Urinary bladder (tissue), 4 donors: ENCODE measurements at places on chromosomes 12 and 14. TPM values are rescaled to one million over a fixed set of nuclear protein-coding genes. Genes with fewer than 3 reads are reported as not detected.

SPIC gene
- 0.42 TPM for total RNA-seq

PRH2 gene
- not detected for total RNA-seq

CPNE6 gene
- 0.58 TPM for total RNA-seq

DNA sequence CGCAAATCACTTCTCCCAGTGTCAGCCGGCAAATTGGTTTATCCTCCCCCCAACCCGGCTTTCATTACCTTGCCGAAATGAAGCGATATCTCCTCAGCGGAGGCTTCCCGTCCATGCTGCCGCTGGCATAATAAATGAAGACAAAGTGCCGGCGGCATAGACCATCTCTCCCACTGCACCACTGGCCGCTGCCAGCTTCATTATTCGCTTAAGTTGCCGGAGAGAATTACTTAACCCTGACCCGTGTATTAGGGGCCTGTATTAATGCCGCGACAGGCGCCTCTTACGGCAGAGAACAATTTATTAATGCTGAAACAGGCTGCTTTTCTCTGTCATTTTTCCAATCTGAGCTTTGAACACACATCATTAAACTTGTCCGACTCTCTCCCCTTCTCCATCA is 17.5 kb upstream of the GPATCH2L start:
- no peak for DNase-seq

GRCh38 chr12:24118668-24119067 is 169.2 kb upstream of the SOX5 start:
- no peak for DNase-seq

GRCh38 chr12:119936705-119937311 is 52.2 kb upstream of the BICDL1 start:
- no peak for DNase-seq

DNA sequence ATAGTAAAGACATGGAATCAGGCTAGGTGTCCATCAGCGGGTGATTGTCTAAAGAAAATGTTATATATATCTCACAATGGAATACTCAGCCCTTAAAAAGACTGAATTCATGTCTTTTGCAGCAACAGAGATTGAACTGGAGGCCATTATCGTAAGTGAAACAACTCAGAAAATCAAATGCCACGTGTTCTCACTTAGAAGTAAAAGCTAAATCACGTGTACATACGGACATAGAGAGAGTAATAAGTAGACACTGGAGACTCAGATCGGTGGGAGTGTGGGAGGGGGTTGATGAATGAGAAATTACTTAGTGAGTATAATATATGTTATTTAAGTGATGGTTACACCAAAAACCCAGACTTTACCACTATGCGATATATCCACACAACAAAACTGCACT is 266.3 kb upstream of the PPFIA2 start:
- no peak for DNase-seq

C14orf39 gene
- 0.63 TPM for total RNA-seq

GRCh38 chr14:67263499-67264149 is 22.4 kb downstream of the PALS1 start:
- no peak for DNase-seq

DNA sequence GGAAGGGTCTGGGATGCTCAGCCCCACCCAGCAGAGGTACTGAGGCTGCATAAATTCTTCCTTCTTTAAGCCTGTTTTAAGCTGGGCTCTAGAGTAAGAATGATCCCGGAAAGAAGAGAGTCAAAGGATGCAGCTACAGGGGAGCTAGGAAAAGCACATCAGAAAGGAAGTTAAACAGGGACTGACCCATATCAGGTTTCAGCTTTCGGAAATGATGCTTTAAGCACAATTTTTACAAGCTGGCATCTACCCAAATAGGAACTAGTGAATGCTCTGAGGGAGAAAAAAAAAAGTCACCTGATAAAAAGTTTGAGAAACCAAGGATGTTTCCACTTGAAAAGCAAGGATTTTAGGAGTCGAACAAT is 22.0 kb downstream of the TSPAN8 start:
- peak; percentile 49 for DNase-seq
